ENCODE measurements at places on chromosomes 13 and 19.

DNA sequence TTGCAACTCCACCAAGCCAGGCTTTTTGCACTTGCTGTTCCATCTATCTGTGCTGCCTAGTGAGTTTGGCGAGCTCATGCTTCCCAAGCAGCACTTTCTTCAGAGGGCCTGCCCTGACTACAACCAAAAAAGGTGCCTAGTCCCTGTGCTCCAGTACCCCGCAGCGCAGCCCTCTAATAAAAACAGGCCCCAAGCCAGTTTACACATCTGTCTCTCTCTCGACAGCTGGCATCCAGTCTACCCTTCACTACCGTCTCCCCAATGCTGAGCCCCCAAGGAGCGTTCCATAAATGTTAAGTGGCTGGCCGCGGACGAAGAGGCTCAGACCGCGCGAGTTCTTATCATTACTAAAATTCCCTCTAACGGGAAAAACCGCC, 512 bp downstream of the MED4 start:
- no peak for DNase-seq

GRCh38 chr13:29582171-29582570, 13.3 kb downstream of the SLC7A1 start:
- no peak for DNase-seq

DNA sequence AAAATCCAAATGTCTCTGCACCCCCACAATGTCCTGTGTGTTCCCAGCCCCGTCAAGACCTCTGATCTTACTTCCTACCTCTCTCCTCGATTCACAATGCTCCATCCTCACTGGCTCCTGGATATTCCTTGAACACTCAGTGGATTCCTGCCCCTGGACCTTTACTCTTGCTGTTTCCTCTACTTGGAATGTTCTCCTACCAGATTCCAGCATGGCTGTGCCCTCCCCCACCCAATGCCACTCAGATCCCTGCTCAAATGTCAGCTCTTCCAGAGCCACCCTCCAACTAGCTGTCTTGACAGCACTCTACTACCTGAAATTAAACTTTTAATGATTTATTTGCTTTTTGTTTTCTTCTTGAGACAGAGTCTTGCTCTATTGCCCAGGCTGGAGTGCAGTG, 107.4 kb downstream of the KLF5 start:
- DNase-seq, result no peak

GRCh38 chr13:49214917-49215376, 5.2 kb upstream of the MLNR start:
- peak; percentile 54 for DNase-seq

DNA sequence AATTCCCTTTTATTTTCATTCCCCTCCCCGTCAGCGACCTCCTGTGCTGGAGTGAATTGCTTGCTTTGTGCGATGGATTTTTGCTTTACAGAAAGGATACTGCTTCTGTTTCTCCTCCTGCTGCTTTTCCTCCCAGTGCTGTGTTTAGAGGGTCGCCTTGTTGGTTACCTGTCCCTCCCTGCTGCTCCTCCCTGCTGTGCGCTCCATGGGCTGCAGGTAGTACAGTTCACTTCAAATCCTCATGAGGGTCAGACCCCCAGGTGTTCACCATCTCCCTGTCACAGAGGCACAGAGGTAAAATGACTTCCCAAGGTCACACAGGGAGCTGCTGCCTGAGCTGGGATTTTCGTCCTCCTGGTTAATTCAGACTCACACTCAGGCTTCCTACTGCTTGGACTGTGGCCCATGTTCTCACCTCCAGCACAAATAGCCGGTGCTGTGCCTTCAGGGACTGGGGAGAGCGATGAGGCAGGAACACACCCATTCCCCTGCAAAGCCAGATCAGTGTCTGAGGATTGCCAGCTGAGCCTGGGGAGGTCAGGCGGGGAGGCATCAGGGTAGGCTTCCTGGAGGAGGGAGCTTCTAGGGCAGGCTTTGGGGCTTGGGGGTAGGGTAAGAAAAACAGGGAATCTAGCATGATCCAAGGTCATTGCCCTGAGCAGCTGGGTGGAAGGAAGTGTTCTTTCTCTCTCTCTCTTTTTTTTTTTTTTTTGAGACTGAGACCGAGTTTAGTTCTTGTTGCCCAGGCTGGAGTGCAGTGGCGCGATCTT, 14.4 kb downstream of the BICRA start:
- DNase-seq, result no peak

DNA sequence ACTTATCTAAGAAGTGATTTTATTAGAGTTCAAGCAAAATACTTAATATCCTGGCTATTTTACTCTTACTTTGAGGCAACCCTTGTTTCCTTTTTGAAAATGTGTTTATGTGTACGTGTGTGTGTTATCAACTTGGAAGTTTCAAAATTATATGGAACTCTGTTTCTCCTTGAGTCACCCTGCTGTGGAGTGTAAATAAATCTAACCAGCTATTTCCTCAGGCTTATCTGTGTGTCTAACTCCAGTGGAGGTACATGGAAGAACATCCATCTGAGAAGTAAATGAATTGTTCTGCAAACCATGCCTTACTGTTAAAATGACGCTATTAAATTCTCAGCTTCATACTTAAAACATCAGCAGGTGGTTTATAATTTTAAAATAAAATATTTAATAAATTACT, 583.4 kb upstream of the SLITRK5 start:
- DNase-seq, result no peak

DNA sequence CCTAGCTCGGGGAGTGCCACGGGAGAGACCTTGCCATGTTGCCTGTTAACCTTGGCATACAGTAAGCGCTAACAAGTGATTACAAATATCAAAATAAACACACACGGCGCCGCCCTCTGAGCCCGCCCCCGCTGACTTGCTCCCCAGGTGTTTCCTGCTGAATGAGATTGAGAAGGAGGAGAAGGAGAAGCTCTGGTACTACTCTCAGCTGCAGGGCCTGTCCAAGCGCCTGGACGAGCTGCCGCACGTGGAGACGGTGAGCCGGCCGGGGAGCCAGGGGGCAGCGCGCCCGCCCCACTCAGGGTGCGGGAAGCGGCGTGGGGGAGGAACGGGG, 5.0 kb downstream of the APC2 start:
- DNase-seq, result no peak

DNA sequence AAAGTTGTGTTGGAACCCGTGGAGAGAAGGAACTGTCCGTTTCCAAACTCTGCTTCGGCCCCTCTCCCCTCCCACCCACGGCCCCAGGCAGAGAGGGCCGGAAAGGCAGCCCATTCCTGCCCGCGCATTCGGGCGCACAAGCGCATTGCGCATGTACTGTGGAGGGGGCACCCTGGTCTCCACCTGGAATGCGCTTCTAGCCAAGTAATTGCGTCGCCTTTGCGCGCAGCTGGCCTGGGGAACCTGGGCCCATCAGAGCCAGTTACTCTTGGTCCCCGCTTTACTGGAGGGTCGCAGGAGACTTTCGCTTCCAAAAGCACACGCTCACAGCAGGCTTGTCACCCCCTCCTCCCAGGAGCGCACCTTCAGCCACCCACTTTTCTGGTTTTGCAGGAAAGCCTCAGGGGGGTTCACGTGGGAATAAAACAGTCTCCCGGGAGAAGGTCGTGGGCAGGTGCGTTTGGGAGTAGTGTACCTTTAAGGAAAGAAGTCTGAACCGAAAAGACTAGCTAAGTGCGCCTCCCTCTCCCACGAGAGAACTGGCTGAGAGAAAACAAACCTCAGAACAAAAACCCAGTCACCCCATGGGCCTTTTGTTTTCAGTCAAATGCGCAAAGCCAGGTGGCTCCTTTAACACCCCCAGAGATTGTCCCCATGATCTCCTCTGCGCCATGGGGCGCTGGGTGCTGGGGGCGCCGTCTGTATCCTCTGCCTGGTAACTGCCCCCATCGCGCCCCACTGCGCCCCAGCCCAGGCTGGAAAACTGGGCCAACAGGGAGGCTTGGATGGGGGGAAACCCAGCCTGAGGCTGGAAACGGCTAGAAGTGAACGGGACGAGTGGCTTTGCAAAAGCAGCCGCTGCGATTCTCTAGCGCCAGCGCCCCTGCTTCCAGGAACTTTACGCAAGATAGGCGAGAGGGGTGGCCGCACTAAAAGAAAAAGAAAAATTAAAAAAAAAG, 28.5 kb downstream of the GSX1 start:
- no peak for DNase-seq

DNA sequence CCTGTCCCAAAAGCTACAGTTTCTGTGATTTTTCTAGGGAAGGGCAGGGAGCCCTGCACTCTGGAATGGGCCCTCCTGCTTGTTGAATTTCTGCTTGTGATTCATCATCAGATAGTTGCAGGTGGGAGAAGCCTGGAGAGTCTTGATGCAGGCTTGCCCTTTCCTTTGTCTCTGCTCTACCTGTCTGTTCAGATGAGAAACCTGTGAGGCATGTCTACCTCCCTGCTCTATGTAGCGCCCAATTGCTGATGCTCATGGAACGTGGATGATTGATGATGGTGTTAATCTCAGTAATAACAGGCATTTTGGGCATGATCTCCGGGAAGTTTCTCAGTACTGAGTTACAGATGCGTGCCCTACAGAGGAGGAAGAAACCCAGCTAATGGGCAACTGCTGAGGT, 10.9 kb upstream of the CBY2 start:
- no peak for DNase-seq

DNA sequence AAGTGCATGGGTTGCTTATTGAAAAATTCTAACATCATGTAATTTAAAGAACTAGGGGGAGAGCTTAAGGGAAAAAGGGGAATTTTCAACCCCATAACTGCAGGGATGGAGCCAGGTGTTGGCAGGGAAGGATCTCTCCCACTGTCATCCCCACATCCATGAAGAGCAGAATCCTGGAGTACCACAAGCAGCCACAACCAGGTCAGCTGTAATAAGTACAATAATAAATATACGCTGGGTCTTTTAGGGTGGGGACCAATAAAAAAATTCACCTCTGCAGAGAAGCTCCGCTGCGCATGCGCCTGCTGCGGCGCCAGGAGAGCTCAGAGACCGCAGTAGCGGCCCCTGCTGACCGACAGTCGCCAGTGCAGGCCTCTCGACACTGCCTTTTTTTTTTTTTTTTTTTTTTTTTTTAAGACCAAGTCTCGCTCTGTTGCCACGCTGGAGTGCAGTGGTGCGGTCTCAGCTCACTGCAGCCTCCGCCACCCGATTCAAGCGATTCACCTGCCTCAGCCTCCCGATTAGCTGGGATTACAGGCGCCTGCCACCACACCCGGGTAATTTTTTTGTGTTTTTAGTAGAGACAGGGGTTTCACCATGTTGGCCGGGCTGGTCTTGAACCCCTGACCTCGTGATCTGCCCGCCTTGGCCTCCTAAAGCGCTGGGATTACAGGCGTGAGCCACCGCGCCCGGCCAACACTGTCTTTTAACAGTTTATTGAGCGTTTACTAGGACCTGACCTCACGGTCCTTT, 2.5 kb upstream of the EEF2 start:
- DNase-seq, result peak; percentile 92

DNA sequence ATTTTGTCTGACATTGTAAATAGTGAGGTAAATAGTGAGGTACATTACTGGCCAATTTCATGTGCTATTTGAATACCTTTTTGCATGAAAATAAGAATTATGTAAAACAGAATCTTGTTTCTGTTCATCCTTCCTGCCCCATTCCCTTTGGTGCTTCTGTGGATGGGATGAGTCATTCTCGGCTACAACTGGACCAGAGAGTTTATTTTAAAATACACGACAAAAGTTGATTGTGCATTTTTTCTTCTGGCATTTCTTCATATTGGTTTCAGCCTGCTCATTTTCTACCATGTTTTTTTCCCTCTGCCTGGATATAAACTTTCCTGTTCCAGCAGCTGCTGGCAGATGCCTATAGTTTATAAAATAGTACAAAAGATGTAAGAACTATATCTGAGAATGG, 107.5 kb downstream of the CYSLTR2 start:
- DNase-seq, result no peak

GRCh38 chr13:78786459-78786858, 127.5 kb upstream of the OBI1 start:
- no peak for DNase-seq
